ENCODE measurements at places on chromosomes 1 and 21.

DNA sequence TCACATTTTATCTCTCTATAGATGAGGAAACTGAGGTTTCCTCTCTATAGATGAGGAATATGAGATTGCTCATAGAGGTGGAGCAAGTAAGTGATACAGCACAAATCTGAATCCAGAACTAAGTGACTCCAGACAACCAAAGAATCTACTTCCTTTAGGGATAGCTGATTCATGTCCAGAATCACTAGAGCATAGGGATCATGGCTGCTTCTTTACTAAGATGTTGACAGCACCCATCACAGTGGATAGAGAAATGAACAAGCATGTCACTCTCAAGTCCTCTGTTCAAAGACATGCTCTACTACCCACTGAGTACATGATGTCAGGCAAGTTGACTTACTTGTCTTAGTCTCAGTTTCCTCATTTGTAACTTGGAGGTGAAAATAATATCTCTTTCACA, 116.1 kb upstream of the SPATA6 start:
- no peak for DNase-seq

GRCh38 chr21:40461008-40461407, 385.9 kb downstream of the DSCAM start:
- no peak for DNase-seq

DNA sequence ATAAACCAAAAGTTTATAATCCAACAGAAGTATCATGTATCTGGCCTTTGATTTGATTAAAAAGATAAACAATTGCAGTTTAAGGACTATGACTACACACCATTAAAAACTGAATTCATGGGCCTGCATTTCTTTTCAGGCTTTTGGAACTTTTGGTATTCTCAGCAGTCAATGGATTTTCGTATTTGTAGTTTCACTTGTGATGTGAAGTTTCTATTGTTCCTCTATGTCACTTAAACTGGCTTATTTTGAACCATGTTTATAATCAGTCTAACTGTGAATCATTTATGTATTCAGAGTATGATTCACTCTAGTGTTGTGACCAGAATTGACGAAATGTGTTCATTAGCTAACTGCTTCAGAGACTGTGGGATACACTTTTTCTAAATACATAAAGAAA, 132.9 kb downstream of the COQ8A start:
- no peak for DNase-seq

DNA sequence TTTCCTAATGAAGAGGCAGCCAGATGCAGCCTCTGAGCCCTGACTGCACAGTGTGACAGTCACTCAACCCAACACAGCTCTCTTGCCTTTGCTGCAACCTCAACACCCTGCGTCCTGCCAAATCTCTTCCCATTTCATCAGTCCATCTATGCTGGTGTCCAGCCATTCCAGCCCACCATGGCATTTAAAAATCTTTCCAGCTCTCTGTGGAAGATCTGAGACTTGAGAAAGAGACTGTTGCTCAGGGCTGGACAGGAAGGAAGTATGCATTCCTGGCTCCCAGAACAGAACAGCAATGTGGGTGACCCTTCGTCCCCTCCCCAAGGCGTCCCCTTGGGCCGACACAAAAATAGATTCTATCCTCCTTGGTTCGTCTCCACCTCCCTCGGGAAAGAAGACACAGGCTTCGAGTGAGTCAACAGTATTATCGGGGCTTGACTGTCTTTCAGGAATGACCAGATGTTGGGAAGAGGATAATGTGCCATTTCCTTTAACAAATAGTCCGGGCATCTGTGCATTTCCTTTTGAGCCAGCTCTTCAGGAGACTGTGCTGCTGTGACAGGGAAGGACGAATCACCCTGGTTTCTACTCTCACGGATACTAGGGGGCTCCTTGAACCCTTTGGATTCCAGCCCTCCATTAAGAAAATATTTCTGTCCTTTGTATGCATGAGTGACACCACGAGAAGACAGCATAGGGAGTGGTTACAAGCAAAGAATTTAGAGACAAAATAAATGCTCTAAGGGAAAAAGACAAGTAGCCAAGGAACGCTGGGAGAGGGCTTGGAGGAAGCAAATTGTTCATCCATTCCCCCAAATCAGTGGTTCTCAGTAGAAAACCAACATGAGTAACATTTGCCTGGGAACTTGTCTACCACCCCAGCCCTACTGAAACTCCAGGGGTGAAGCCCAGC, 111.4 kb upstream of the CDC42BPA start:
- no peak for DNase-seq

DNA sequence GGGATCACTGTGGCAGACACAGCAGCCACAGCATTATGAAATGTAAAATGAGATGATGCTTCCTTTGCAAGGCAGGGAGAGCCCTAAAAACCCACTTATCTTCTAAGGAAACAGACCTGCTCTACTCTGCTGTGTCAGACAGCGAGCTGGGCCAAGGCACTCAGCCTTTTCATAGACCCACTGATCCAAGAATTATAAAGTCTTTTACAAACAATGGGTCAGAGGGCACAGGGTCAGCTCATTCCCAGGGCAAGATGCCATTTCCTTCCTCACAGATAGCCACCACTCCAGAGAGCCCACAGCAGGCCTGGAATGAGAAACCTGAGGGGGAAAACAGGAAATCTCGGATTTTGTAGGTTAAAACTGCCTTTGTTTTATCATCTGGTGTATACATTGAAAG, 42.9 kb downstream of the CASQ2 start:
- no peak for DNase-seq

GRCh38 chr1:221148660-221149059, 269.4 kb downstream of the HLX start:
- DNase-seq: no peak

DNA sequence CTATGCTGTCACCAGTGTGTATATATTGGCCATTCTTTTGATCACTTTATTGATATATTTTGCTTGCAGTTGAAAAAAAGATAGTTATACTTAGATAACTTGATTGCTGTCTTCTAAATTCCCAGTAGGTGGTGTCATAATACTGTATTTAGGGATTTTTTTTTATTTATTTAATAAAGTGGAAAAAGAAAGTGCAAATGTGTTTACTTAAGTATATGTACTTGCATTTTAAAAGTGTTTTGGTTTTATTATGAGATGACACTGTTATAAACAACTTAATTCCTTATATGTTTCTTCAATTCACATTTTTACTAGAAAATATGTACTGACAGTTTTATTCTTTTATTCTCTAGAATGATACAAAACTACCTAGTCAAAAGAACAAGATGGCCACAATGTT, 164.8 kb downstream of the USP25 start:
- DNase-seq: no peak

- DNase-seq: no peak
These were observed 173.4 kb downstream of the TOMM20 start for GRCh38 chr1:234955107-234955731.

- no peak for DNase-seq
These were observed 285.6 kb downstream of the ASTN1 start for GRCh38 chr1:176878750-176879536.

DNA sequence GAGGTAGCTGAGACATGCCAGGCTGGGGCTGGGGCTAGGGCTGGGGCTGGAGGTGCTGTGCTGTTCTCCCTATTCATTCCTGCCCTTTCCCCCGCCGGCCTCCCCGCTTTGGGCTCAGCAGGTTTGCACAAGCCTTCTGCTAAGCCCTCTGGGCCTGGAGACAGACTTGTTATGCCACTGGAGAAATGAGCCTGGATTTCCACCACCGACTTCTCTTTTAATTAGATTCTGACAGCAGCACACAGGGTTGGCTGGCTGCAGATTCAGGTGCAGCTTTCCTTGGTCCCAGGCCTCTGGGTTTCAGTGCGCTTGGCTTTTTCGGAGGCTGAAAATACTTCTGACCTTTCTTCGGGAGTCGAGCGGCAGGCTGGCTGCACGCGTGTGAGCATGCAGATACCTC, 71.5 kb upstream of the ACTL8 start:
- no peak for DNase-seq

DNA sequence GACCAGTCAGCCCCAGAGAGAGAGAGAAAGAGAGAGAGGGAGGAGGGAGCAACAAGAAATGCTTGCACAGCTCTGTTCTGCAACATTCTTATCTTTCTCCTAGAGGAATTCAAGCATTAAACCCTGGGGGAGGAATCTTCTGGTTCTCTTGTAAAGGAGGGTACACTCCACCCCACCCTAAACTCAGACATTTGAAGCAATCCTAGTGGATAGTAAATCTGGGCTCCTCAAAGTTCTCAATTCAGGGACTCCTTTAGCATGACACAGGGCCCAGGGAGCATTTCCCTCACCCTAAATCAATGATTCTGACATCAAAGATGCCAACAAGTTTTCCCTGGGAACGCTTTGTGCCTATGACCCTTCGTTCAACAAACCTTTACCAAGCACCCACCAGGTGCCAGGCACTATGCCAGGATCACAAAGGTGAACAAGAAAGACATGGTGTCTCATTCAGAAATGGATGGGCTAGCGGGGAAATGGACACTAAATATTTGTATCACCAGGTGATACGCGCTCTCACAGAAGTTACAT, 11.9 kb upstream of the CAPN2 start:
- DNase-seq: peak; percentile 68

DNA sequence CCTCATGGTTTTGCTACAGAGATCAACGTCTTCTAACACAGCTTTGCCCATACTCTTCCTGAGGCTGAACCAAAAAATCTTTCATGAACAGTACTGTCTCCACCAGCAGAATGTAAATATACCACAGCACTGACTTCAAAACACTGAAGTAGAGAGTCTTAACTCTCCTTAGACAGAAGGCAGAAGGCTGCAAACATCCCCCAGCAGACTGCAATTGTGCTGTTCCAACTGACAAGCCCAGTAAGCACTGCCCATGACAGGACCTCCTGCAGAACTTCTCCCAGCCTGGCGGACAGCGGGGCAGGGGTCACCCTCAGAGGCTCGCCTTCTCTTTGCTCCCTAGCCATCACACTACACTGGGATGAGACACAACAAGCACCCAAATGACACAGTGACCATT, 218.7 kb downstream of the RERE start:
- DNase-seq: no peak

- DNase-seq: no peak
These were observed 5.4 kb upstream of the WDR47 start for GRCh38 chr1:109047339-109047738.

- no peak for DNase-seq
These were observed 747.2 kb upstream of the NEGR1 start for GRCh38 chr1:73029571-73029970.

- no peak for DNase-seq
These were observed 19.7 kb downstream of the EPHA8 start for GRCh38 chr1:22582661-22583635.

DNA sequence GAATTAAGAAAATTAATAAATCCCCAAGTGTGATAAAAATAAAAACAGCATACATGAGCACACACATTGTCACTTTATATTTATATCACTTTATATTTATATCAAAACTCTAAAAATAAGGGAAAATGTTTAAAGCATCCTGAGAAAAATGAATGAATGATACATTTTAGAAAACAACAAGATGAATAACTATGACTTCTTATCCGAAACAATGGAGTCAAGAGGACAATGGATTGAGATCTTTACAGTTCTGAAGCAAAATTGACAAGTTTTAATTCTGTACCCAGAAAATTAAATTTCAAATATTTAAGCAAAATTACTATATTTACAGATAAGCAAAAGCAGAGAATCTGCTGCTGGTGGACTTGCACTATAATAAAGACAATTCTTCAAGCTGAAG, 512.6 kb downstream of the MRPL39 start:
- DNase-seq: no peak

DNA sequence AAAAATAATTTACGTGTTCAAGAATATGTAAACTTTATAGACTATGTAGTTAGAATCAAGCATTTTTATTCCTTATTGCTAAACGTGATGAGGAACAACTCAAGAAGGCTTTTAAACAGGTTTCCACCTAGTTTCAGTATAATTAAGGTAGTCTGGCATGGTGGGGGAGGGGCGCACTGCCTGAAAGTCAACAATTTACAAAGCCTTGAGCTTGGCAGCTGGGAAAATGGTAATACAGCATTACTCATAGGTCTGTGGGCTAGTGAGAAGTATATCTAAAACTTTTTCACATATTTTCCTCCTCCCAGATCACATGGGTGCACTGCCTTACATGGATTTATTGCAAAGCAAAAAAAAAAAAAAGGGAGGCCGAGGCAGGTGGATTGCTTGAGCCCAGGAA, 75.2 kb downstream of the EVI5 start:
- peak; percentile 70 for DNase-seq

DNA sequence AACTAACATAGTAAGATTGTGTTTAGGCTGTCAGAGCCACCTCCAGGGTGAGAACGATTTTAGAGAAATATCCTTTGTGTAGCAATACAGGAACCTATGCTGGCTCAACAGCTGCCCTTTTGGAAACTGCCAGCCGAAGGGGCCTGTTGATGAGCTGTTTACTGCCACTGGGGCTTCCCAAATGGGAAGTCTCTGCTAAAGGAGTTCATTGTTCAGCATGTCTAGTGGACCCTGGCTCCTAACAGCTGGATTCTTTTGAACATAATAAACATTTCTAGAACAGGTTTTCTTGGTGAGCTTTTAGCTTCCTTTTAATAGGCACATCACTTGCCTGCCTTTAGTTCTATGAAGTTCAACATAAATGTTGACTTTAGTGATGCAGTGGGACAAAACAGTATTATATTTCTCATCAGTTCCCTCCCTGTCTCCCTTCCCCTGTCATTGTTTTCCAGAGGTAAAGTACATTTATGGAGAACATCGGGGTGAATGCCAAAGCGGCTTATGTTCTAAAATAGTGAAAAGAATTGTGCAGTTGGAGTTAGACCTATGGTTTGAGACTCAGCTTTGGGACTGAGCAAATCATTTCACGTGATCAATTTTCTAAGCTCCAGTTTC, 57.4 kb downstream of the UCK2 start:
- DNase-seq: no peak

DNA sequence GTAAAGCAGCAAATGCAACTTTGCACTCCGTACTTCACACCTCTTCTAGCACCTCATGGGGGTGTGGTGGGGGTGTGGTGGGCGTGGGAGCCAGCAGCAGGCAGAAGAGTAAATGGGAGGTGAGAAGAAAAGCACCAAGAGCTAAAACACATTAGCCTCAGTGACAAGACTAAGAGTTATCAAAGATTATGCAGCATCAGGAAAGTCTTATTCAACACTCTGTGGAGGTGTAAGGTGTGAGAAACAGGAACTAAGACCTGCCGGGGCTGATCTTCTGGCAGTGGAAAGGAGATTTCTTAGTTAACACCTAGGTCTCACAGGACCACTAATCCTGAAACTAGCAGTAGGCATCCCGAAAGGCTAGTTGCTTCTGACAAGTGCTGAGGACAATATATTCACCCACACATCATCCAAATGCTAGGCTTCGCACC, 9.9 kb downstream of the TGFBR3 start:
- no peak for DNase-seq

DNA sequence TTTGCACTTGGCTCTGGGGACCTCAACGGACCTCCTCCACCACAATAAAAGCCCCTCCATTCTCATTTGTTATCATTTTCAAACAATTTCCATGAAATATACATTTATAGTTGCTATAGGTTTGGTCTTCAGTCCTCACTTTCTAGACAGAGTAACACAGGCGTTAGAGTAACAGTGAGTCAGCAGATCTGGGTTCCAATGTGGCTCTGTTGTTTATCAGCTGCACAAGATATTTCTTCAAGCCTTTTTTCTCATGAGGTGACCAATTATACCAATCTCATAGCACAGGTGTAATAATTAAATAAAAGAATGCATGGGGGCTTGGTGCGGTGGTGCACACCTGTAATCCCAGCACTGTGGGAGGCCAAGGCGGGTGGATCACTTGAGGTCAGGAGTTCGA, 32.8 kb upstream of the PSMB2 start:
- DNase-seq: no peak

Measured in NCI-H226 (cell line).